ENCODE measurements at places on chromosomes 1 and 21.
A peak's percentile ranks its signal among the peaks of the same experiment; 100 is the strongest.

DNA sequence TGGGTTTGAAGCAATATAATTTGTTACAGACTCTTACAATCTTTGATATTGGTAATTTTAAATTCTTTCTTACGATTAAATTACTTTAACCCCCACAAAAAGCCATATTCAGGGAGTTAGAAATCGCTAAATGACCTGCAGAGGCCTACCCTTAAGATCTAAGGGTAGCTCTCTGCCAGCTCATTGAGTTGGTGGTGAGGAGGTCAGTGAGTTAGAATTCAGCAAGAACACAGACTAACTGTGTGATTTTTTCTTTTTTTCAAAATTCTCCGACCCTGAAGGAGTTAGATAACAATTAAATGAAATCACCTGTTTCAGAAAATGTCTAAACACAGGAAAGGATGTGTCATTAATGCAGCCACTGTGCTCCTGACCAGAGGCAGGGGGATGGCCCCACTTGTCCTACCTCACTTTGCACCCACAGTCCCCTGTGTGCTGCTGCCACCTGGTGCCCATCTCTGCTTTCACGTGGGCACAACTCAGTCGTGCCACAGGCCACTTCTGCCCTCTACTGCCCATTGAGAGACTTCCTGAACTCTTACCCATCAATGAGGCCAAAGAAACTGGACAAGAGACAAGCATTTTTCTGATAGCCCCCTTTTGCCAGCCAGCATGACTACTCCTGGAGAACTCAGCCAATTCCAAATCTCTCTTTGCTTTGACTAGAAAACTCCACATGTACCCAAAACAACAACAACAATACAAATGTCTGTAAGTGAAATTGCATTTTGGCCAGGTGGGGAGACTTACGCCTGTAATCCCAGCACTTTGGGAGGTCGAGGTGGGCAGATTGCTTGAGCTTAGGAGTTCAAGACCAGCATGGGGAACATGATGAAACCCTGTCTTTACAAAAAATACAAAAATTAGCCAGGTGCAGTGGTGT lies 8.4 kb downstream of the CFAP45 start:
- DNase-seq, result peak; percentile 87

DNA sequence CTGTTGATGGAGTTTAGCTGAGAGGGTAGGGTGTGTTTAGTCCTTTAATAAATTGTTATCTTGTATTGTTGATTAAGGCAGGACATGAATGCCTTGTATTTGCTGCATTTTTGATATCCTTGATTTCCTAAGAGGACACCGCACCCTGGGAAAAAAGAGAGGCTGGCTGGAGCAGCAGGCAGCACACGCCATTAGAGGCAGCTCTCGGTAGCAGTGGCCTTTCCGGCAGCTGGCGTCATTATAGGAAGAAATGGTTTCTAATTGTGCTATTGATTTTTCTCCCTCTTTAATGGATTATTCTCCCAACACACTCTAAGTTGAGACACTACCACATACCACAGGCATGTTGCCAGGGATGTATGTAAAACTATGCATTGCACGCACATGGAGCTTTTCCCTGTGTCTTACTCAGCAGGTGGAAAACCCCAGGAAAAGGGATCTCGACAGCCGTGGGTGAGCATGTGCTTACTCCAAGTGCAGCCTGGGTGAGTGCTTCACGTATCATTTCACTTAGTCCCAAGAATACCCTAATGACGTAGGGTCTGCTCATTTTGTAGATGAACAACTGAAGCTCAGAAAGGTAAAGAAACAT lies 440.4 kb upstream of the RUNX1 start:
- no peak for DNase-seq

- no peak for DNase-seq
These were observed 37.2 kb downstream of the SETD4 start for GRCh38 chr21:36023092-36023480.

DNA sequence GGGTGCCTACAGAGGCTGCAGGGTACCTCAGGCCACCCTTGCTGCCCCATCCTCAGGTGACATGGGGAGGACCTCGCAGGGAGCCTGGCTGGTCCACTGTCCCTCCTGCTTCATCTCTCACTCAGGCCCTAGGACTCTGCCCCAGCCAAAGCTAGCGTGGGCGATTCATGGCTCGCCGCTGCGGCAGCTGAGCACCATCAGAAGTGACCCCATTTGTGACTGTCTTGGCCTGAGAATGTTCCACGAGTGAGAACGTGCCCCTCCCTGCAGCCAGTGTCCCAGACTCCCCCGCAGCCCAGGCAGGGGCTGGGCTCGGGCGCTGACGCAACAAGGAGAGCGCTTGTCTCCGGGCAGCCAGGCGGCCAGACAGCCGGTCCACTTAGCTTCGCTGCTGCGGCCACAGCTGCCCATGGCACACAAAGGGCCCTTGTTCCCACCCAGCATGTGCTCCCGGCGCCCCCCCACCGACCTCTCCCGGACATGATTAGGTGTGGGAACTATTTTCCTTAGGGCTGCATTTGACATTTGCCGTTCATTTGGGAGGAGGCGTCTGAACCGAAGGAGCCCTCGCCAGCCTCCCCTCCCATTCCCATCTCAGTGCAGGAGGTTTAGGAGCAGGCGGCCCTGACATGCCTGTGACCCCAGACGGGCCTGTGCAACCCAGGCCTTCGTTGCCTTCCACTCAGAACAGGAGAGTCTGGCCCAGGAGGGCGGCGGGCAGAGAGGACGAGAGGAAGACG lies 19.3 kb upstream of the POFUT2 start:
- no peak for DNase-seq

- no peak for DNase-seq
These were observed 40.2 kb upstream of the EPS8L3 start for GRCh38 chr1:109803901-109804331.

DNA sequence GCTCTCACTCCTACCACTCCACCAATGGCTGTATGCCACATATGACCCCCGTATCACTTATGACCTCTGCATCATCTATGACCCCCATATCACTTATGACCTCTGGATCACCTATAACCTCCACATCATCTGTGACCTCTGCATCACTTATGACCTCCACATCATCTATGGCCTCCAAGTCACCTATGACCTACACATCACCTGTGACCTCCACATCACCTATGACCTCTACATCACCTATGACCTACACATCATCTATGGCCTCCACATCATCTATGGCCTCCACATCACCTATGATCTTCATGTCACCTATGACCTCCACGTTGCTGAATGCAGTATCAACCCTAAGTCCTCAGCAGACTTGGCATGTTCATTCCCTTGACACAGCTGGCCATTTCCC lies 271.2 kb downstream of the MATN1 start:
- no peak for DNase-seq

GRCh38 chr1:203038217-203038741 lies 12.0 kb downstream of the PPFIA4 start:
- DNase-seq, result no peak

GRCh38 chr1:178847396-178847849 lies 23.5 kb downstream of the ANGPTL1 start:
- no peak for DNase-seq

- no peak for DNase-seq
These were observed 47.5 kb downstream of the EVA1C start for GRCh38 chr21:32459972-32460371.

- no peak for DNase-seq
These were observed 14.6 kb upstream of the AHDC1 start for GRCh38 chr1:27618341-27619082.

GRCh38 chr1:166080277-166080966 lies 86.4 kb downstream of the FAM78B start:
- DNase-seq, result no peak

DNA sequence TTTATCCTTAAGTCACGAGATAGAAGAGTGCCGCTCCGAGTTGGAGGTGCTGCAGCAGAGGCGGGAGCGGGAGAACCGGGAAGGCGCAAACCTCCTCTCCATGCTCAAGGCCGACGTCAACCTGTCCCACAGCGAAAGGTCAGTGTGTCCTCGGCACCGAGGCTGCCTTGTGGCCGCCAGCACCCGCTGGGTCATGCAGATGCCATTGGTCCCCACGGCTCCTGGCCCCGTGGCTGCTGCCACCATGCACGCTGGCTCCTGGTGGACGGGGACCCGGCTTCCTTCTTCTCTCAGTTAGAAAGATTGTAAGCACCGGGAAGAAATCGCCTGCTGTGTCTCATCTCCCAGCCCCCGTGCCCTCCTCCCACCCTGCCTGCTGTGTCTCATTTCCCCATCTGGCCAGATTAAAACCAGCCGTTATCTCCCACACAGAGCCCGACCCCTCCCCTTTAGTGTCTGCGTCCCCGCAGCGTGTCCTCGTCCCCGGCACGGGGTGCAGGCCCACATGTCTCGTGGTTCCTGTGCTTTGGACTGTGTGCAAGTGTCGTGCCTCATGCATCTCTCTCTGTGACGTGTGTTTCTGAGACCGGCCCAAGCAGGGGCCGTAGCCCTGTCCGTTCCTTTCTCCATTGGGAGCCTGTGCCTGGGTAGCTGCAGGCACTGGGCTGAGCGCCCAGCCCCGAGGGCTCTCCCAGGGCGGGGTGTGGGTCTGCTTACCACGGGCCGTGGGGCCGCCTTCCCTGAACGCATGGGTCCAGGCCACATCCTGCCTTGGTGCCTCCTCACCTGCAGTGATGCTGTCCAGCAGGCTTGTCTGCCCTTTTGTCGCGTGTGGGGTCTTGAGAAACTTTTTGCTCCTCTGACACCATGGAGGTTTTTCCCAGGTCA lies 62.1 kb downstream of the PCNT start:
- DNase-seq, result no peak

DNA sequence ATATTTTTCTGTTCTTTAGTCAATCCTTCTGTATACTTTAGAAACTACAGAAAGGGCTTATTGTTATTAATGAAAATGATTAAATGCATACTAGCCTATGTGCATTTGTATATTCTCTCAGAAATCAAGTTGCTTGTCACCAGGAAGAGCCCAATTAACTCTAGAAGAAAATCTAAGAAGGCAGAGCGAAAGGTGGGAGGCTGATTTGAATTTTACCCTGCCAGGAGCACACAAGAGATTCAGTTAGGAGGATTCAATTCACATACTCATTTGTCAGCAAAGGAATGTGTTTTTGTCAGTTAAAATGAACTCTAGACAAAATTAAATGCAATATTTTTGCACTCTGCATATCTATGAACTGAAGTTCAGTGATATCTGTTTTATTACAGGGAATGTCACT lies 411.8 kb downstream of the KCNT2 start:
- DNase-seq, result no peak

DNA sequence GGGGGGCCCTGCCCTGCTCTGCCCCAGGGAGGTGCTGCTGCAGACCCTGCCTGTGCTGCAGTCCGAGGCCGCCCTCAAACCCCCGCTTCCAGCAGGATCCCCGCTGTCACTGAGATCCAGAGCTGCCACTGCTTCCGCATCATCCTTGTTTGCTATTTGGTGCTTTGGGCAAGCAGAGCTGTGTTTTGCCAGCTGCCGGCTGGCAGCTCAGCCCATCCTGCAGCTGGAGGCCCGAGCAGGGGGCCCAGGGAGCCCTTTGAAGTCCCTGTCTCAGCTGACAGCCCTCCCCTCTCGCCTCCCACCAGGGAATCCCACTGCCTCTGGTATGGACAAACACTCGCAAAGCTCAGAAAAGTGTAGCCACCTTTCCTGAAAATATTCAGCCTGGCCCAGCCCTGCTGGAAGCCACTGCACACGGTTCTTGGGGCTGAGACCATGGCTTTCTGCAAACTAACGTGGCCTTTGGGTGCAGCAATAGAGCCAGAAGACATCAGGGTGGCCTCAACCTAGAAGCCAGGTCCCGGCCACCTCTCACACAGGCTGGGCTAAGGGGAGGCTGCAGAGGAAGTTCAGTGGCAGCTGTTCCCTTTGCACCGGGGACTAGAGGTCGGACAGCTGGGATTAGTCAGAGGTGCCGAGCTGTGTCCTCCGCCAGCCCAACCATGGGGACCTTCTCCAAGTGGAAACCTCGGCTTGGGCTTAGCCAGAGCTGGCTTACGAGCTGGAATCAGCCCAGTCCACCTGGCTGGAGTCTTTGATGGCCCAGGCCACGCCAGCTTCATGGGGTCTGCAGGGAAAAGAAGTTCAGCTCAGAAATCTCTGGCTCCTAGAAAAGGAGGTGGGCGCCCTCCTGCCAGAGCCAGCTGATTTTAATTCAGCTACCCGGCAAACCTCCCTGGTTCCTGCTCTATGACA lies 107.1 kb downstream of the SPSB1 start:
- DNase-seq, result no peak

DNA sequence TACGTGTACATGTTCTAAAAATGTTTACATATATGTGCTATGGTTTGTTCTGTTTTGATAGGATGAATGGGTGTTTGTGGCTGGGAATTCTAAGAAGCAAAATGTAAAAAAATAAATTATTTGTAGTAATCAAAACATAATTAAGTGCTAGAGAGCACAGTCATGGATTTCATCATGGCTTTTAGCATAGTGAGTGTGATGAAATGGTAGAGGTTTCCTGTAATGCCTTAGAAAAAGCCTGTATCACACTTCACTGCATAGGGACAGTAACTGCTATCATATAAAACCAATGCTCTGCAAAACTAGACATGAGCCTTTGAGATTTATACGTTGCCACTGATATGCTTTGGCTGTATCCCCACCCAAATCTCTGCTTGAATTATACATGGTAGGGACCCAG lies 99.8 kb downstream of the PTGER3 start:
- DNase-seq, result no peak

GRCh38 chr1:26336477-26337205 lies 17.3 kb downstream of the CRYBG2 start:
- peak; percentile 92 for DNase-seq

GRCh38 chr1:224302947-224303346 lies 27.0 kb downstream of the NVL start:
- no peak for DNase-seq

DNA sequence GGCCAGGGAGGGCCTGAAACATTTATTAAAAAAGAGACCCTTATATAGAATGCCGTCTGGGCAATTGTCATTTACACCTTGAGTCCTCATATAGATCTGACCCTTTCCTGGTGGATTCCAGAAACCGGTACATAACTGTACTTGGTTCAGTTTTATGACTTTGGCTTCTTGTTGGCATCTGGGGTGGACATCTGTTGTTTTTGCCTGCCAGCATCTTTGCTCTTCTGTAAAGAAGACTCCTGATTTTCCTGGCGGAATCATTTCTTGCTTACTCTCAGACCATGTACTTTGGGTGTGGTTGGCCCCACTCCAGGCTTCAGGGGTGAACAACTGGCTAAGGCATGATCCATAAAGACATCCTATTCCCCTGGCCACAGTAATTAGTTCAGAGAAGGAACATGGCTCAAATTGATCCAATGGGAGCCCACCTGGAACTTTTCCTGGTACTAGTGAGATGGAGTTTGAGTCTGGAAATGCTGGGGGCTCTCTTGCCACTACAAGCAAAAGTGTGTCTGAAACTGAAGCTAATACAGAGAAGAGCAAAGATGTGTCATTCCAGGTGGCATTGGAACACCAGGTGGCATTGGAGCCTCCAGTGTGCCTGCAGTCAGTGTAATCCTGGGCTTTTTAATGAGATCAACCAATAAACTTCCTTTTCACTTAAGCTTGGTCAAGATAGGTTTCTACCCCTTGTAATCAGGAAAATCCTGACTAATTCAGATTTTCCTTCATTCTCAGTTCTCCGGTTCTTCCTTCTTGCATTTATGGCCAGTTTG lies 332.5 kb upstream of the CAMK1G start:
- no peak for DNase-seq

Measured in GM23338 (cell line).